ENCODE measurements at places on chromosomes 13 and 19. TPM values are rescaled to one million over a fixed set of nuclear protein-coding genes. Genes with fewer than 3 reads are reported as not detected.

Gene POMP
- total RNA-seq, result 19.9 TPM

Gene ZNF333
- 41.5 TPM for total RNA-seq

Gene CGB7
- not detected for total RNA-seq

Gene POSTN
- not detected for total RNA-seq

Gene RUVBL2
- total RNA-seq, result 32.0 TPM

Gene APOC1
- 1.4 TPM for total RNA-seq

DNA sequence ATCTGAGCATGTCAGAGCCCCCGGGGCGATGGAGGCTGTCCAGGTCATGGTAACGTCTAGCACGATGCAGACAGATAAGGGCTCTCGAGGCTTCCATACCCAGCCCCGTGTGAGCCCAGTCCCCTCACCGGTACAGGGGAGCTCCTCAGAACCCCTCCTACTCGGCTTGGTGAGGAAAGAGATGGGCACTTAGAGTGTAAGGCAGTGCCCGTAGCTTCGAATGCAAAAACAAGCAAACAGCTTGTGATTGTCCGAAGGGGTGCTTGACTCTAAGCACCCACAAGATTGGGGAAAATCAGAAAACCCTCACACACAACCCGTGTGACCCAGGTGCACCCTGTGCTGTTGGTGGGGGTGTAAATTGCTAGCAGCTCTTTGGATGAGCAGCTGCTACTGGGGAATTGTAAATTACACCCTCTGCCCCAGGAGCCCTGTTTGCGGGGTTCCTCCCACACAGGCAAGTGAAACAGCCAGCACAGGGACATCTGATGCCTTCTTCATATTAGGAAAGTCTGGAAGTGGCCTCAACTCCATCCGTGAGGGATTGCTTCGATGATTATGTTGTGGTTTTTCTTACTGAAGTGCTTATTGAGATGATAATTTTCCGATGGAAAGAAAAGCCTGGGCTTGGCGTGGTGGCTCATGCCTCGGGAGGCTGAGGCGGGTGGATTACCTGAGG lies 918 bp upstream of the PSPN start:
- no peak overlapping the region for H3K4me3 ChIP-seq
- H3K4me1 ChIP-seq, result peaks cover 11% of the 10 kb centered on the region
- peak overlapping the region; percentile 22 for H3K27ac ChIP-seq
- H3K27me3 ChIP-seq, result no peaks in the 10 kb centered on the region

- no peak overlapping the region for H3K4me3 ChIP-seq
- no peaks in the 10 kb centered on the region for H3K27me3 ChIP-seq
Measured at GRCh38 chr13:37986811-37987210, 117.2 kb upstream of the TRPC4 start.

GRCh38 chr13:112007191-112007590 lies 59.8 kb upstream of the SOX1 start:
- DNase-seq, result no peak
- no peaks in the 10 kb centered on the region for H3K4me1 ChIP-seq
- H3K27ac ChIP-seq, result no peak overlapping the region
- no peaks in the 10 kb centered on the region for H3K36me3 ChIP-seq
- no peak overlapping the region for H3K4me3 ChIP-seq
- H3K27me3 ChIP-seq, result no peaks in the 10 kb centered on the region

DNA sequence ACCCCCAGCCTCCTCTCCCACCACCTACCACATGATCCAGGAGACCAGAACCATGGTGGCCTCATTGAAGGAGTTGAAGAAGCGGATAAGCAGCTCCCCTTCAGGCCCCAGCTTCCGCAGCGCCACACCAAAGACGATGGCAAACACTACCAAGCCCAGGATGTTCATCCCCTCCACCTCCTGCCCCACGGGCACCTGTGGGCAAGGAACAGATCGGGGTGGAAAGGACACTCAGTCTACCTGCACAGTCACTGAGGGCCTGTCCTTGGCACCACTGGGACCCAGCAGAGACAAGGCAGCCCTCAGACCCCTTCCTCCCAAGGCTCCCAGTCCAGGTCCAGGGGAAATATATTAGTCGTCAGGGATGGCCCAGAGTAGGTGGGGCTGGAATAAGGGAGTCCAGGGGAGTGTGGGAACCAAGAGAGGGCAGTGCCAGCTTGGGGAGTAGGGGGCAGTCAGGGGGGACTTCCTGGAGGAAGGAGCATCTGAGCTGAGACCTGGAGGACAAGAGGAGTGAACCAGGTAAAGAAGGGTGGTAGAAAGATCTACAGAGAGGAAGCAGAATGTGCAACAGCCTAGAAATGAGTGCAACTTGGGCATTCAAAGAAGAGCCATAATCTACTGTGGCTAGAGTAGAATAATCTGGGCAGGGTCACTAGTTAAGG lies 5.9 kb downstream of the SLC1A5 start:
- no peak overlapping the region for H3K4me3 ChIP-seq
- H3K36me3 ChIP-seq, result peaks cover 24% of the 10 kb centered on the region
- no peaks in the 10 kb centered on the region for H3K27me3 ChIP-seq
- peaks cover 33% of the 10 kb centered on the region for H3K4me1 ChIP-seq

GRCh38 chr13:97371486-97372109 lies 62.4 kb upstream of the RAP2A start:
- no peaks in the 10 kb centered on the region for H3K27me3 ChIP-seq
- H3K4me3 ChIP-seq, result no peak overlapping the region
- H3K36me3 ChIP-seq, result peaks cover 57% of the 10 kb centered on the region
- no peak for DNase-seq

GRCh38 chr13:73984949-73985691 lies 149.1 kb downstream of the KLF12 start:
- peaks cover 43% of the 10 kb centered on the region for H3K4me1 ChIP-seq
- H3K36me3 ChIP-seq, result peaks cover 7% of the 10 kb centered on the region
- H3K27me3 ChIP-seq, result no peaks in the 10 kb centered on the region

GRCh38 chr19:49469828-49470614 lies 4.0 kb upstream of the FLT3LG start:
- H3K4me3 ChIP-seq, result peak overlapping the region; percentile 65
- DNase-seq, result peak; percentile 70
- peak overlapping the region; percentile 100 for H3K27ac ChIP-seq
- H3K27me3 ChIP-seq, result no peaks in the 10 kb centered on the region
- H3K36me3 ChIP-seq, result peaks cover 15% of the 10 kb centered on the region

- DNase-seq, result no peak
- no peak overlapping the region for H3K4me3 ChIP-seq
- H3K36me3 ChIP-seq, result no peaks in the 10 kb centered on the region
- H3K27ac ChIP-seq, result no peak overlapping the region
- no peaks in the 10 kb centered on the region for H3K27me3 ChIP-seq
Measured at GRCh38 chr13:54373211-54373610, 1344.6 kb downstream of the OLFM4 start.

DNA sequence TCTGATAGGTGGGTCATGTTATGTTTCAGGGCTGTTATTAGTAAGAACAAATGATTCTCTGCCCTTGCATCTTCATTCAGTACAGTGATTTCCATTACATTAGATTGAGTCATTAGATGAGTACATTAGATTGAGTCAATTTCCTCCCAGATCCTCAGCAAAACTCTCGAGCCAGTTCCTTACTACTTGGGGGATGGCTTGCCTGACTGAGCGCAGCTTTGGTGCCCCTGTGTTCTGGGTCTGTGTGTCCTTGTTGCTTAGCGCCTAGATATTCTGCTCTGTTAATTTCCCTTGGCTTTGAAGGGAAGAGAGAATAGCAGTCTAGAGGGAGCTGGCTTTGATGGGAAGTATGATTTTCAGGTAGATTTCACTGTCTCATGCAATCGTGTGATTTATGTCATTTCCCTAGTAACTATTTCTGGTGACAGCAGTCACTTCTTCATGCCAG lies 19.1 kb upstream of the SCEL start:
- H3K4me1 ChIP-seq, result peaks cover 5% of the 10 kb centered on the region
- DNase-seq, result no peak
- H3K27ac ChIP-seq, result no peak overlapping the region
- H3K27me3 ChIP-seq, result no peaks in the 10 kb centered on the region

DNA sequence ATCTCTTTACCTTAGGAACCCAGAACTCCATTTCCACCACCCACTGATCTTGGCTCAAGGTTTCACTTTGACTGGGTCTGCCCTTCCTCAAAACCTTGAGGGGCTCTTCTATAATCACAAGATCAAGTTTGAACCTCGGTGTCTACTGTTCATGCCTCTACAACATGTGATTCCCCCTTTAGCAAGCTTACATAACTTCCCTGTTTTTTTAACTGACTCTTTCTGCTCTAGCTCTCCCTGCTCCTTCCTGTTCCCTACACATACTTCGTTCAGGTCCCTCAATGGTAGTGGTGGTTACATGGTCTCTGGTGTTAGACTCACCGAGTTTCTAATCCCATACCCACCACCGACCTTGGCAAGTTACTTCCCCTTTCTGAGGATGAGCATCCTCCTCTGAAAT lies 26.7 kb downstream of the CEACAM8 start:
- peaks cover 4% of the 10 kb centered on the region for H3K4me1 ChIP-seq
- H3K27me3 ChIP-seq, result peaks cover 38% of the 10 kb centered on the region
- no peak overlapping the region for H3K4me3 ChIP-seq
- no peak for DNase-seq
- no peaks in the 10 kb centered on the region for H3K36me3 ChIP-seq
- no peak overlapping the region for H3K27ac ChIP-seq

DNA sequence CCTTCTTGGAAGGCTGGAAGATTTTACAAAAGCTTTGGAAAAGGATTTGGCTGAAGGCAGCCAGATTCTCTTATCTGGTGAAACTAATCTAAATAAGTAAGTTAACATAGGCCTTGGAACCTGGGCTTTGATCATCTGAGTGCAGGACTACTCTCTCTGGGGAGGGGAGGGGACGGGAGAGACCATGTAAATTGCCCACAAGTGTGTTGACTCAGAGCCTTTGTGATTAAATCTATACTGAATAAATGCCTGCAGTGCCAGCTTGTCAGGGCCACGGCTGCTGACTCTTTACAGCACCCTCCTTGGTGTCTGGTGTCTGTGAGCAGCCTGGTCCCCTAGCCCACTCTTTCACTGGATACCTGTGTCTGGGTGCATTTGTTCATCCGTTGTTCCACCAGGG lies 251.4 kb downstream of the ITGBL1 start:
- no peak for DNase-seq
- H3K4me1 ChIP-seq, result peaks cover 9% of the 10 kb centered on the region
- H3K36me3 ChIP-seq, result no peaks in the 10 kb centered on the region
- H3K27me3 ChIP-seq, result peaks cover 6% of the 10 kb centered on the region
- no peak overlapping the region for H3K4me3 ChIP-seq

DNA sequence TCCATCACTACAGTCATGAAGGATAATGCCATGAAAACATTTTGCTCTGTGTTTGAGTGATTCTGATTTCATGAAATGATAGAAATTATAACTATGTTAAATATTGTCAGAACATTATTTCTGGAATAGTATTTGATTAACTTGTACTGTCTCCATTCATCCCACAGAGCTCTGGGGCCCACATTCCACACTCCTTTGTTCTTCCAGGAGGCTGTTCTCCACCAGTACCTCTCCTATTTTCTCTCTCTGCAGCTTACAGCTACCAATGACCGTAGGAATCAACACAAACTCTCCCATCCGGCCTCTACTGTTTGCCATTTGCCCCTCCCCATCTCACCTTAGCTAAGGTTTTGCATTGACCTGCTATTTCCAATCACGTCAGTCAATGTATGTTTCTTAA lies 240.9 kb downstream of the LMO7 start:
- no peak overlapping the region for H3K27ac ChIP-seq
- H3K27me3 ChIP-seq, result no peaks in the 10 kb centered on the region
- no peaks in the 10 kb centered on the region for H3K36me3 ChIP-seq
- peaks cover 5% of the 10 kb centered on the region for H3K4me1 ChIP-seq
- DNase-seq, result no peak
- no peak overlapping the region for H3K4me3 ChIP-seq

DNA sequence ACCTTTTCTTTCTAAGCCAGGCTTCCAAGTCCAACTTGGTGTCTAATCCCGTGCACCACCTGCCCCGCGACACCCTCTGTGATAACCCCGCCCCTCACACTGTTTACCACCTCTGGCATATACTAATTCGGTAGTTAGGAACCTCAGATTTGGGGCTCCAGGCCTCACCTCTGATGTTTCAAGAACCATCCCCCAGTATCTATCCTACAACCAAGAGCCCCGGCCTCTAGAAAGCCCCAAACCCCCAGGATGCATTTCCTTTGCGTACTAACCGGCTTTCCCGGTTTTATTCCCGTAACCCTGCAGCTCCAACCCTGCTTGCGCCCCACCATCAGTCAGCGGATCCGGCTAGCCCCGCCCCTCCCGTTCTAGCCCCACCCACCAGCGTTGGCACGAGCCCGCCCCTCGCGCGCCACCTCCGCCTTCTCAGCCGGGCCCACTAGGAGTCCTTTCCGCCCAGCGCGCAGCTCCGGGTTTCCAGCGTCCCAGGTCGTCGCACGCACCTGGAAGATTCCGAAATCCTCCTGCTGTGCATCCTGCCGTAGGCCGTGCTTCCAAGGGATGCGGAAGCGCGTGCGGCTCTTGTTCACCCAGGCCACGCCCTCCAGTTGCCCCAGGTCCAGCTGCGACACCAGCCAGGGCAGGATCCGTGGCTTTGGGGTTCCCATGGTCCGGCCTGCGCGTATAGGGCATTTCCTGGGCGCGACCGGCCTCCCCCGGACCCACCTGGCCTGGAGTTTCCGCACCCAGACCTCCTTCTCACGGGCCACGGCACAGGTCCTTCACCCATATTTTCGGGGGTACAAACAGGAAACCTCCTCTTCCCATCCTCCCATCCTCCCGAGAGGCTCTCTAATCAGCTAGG lies 1.3 kb downstream of the IRF3 start:
- peaks cover 46% of the 10 kb centered on the region for H3K4me1 ChIP-seq
- no peaks in the 10 kb centered on the region for H3K36me3 ChIP-seq
- H3K27ac ChIP-seq, result peak overlapping the region; percentile 100
- H3K4me3 ChIP-seq, result peak overlapping the region; percentile 98

- peaks cover 14% of the 10 kb centered on the region for H3K36me3 ChIP-seq
- peak; percentile 66 for DNase-seq
- H3K27me3 ChIP-seq, result no peaks in the 10 kb centered on the region
- H3K4me1 ChIP-seq, result peaks cover 67% of the 10 kb centered on the region
- peak overlapping the region; percentile 99 for H3K4me3 ChIP-seq
Measured at GRCh38 chr19:12668932-12669269, 2.3 kb downstream of the WDR83 start.

DNA sequence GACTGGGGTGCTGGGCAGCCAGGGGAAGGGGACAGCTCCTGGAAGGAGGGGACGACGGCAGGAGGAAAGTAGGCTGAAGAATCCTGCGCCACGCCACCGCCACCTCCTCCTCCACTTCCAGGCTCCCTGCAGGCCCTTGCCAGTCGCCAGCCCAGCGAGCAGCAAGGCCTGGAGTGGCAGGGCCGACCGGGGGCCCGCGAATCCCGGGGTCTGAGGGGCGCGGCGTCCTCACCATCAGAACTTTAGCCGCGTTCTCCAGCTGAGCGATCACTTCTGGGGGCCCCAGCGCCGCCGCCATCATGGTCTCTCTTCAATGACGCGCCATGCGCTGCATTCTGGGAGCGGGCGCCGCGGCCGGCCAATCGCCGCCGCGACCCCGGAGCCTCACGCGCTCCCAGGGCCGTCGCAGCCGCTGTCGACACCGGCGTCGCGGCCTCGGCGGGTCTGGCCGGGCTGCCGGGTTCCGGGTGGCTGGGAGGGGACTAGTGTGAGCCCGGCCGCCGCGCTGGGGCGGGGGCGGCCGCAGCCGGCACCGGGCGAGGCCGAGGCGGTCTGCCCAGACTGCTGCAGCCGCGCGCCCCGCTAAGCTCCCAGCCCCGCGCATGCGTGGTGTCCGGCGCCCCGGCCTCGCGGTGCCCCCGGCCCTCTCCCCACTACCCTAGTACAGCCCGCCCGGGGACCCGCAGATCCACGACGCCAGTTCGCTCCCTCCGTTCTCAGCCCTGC lies at the start of gene XPO4:
Gene XPO4 (minus strand): TSS at position 309 of the 726 bp plus-strand sequence. CDS start 8 bp downstream, at position 301.
- H3K4me3 ChIP-seq, result peak within 1 kb of the TSS; percentile 98
- peak; percentile 78 for DNase-seq
- peaks cover 37% of the 10 kb centered on the region for H3K4me1 ChIP-seq

GRCh38 chr13:40208517-40208916 lies 457.9 kb downstream of the FOXO1 start:
- peak overlapping the region; percentile 80 for H3K27ac ChIP-seq
- DNase-seq, result no peak
- H3K27me3 ChIP-seq, result no peaks in the 10 kb centered on the region
- H3K4me1 ChIP-seq, result peaks cover 81% of the 10 kb centered on the region

Data from naive thymus-derived CD8-positive, alpha-beta T cell (primary cell).